ENCODE measurements at places on chromosomes 13 and 19.

- DNase-seq: peak; percentile 88
These were observed 4.8 kb downstream of the RPS16 start for GRCh38 chr19:39430675-39431593.

DNA sequence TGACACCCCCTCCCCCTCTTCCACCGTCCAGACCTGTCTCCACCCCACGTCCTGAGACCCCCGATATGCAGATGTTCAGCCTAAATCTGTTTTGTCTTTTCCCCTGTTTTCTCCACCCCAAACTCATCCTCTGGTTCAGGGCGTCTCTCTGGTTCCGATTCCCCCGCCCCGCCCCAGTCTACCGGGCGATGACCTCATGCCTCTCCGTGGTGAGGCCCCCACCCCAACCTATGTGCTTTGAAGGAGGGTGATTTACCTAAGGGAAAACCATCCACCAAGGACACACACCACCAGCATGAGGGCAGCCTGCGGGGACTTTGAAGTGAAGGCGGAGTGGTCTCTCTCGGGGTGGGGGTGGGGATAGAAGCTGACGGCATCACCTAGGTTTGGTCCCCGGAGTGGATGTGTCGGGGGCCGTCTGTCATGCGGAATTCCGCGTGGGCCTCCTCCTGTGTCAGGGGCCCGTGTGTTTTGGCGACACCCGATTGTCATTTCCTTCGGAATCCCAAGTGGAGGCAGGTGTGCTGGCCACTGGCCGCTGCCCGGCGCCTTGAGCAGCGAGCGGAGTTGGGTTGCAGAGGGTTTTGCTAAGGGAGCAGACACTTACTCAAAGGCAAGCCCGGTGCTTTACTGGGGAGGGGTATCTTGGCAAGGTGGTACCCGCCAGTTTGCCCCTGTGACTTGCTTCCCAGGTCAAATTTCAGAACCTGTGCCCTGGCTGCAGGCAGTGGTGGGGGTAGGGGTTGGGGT is 1.4 kb downstream of the FZR1 start:
- DNase-seq: peak; percentile 18

DNA sequence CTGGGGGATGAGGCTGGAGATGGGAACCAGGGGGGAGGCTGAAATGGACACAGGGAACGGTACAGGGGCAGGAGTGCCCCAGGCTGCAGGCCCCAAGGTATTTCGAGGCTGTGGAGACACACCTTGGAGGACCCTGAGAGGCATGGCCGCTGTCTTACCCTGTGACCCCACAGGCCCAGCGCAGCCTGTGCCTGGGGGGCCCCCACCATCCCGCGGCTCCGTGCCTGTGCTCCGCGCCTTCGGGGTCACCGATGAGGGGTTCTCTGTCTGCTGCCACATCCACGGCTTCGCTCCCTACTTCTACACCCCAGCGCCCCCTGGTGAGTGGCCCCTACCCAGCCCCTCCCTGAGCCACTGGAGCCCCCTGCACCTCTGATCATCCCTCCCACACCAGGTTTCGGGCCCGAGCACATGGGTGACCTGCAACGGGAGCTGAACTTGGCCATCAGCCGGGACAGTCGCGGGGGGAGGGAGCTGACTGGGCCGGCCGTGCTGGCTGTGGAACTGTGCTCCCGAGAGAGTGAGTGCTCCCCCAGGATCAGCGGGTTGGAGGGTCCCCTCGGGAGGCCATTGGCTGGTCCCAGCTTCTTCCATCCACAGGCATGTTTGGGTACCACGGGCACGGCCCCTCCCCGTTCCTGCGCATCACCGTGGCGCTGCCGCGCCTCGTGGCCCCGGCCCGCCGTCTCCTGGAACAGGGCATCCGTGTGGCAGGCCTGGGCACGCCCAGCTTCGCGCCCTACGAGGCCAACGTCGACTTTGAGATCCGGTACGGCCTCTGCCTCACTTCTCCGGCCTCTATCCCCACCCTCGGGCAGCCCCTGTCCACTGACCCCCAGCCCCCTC is 16.9 kb upstream of the SPIB start:
- no peak for DNase-seq

GRCh38 chr13:110867380-110867779 is 47.5 kb downstream of the ANKRD10 start:
- DNase-seq: no peak

- peak; percentile 25 for DNase-seq
These were observed 3.8 kb downstream of the APC2 start for GRCh38 chr19:1453525-1454364.

- DNase-seq: no peak
These were observed 299.0 kb downstream of the KLF12 start for GRCh38 chr13:73835138-73835721.

DNA sequence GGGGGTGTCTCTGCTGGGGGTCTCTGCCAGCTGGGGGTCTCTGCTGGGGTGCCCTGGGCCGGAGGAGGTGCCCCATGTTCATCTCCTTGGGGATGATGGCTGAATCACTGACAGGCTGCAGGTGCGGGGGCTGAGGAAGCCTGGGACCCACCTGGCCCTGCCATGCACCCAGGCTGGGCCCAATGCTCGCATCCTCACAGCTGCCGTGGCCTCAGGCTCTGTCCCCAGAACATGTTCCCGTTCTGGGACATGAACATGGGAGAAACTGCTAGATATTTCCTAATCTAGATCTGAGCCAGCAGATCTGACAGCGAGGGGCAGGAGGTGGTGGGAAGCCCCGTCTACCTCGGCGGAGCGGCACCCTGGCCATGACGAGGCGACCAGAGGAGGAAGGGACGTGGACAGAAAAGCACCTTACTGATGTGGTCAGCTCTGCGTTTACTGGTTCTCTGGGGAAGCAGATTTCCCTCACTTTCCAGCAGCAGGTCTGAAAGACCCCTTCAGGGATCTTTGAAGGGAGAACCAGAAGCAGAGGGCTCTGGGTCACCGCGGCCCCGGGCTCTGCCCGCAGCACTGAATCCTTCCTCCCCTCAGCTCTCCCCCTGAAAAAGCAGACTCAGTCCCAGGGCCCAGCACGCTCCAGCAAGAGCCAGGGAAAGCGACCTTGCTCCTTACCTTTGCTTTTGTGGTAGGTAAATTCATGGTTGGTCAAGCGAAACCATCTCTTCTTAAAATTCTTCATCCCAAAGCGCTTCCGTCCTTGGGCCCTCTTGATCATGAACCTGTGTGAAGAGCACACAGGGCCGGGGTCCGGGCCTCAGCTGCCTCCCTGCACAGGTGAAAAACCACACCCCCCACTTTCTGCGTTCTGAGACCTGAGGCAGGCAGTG is 26.5 kb upstream of the C13orf46 start:
- DNase-seq: no peak

- DNase-seq: no peak
These were observed 22.8 kb downstream of the ATP8A2 start for GRCh38 chr13:25394402-25395060.

DNA sequence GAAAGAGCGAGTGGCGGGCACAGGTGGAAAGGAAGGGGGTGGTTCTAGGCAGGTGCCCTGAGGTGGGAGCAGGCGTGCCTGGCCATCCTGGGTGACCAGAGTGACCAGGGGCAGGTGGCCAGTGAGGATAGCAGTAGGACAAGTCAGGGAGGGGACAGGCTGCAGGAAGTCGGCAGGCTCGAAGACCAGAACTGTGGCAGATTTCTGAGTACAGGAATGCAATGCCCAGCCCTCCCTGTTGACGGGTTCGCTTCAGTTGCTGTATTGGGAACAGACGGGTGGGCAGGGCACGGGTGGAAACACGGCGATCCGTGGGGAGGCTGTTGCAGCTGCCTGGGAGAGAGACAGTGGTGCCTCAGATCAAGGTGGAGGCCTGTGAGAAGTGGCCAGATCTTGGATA is 1.9 kb downstream of the ZNF628 start:
- no peak for DNase-seq

DNA sequence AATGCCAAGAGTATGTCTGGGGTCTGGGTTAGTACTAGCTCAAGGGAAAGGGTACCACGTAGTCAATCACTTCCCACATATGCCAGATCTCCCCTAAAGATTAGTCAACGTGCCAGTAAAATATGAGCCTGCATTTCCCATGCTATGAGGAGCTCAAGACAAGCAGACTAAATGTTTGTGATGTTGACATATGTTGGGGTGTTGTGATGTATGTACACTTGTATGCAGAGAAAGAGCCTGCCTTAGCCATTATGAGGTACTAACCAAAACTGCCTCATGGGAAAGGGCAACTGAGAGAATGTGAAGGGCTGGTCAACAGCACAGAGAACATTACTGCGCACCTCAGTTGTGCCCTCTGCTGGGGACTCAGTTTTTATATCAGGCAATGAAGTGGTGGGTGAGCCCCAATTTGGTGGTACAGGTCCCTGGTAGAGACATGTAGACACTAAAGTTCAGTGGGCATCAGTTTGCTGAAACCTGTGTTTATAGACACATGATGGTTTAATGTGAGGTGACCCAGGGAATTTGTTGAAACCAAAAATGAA is 287.0 kb downstream of the DCT start:
- no peak for DNase-seq

- peak; percentile 69 for DNase-seq
These were observed at the start of gene FOXA3 for GRCh38 chr19:45863840-45864628. FOXA3 (plus strand) TSS chr19:45864326; CDS start chr19:45864457, 131 bp downstream.

DNA sequence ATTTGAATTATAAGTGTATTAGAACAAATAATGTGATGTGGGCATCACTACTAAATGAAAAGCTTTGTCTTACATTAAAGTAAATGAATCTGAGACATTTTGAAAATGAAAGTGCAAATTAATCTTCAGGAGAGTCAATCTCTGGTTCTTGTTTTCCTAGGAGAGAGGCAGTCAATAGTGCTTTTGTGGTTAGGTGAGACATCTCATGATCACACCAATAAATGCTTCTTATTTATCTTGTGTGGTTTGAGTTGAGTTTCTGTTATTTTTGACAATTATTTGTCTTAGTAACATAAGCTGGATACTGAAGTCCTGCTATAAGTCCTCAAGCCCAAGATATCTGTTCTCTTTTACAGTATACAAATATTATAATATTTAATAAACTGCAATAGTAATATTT is 1378.0 kb upstream of the PCDH9 start:
- DNase-seq: no peak

- no peak for DNase-seq
These were observed 525.1 kb downstream of the LMO7 start for GRCh38 chr13:76160961-76161925.

- DNase-seq: no peak
These were observed 14.7 kb downstream of the DGKH start for GRCh38 chr13:42063105-42063504.

GRCh38 chr19:4730740-4731171 is 7.1 kb upstream of the DPP9 start:
- DNase-seq: peak; percentile 71

- no peak for DNase-seq
These were observed 26.8 kb downstream of the ZNF627 start for GRCh38 chr19:11624069-11624463.

DNA sequence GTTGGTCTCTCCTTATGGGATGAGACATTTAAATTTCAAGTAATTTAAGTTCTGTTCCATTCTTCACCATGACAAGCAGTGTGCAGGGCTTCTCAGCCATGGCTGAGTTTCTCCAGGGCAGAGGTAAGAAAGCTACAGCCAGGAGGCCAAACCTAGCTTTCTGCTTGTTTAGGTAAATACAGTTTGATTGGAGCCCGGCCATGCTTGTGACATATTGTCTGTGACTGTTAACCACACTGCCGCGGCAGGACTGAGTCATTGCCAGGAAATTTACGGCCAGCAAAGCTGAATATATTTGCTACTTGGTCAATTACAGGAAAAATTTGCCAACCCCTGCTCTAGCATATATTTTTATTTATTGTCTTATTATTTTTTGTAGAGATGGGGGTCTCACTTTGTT is 10.7 kb downstream of the NLRP8 start:
- no peak for DNase-seq

DNA sequence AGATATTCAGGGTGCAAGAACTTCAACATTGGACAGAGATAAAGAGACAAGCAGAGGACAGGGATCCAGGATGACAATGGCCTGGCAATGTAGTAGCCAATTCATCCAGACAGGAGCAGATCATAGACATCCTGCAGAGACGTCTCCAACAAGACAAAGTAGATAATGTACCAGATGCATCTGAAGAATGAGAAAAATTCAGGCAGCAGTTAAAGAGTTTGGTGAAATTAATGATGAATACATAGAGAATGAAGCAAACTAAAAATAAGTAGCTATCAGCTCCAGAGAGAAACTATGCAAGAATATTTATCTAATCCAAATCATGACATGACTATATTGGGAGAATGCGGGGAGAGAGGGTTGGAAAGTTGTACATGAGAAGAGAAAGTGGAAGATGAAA is 278.4 kb upstream of the DACH1 start:
- DNase-seq: no peak
